T-helper 2 cell (primary cell): ENCODE measurements at places on chromosomes 7 and 10.

DNA sequence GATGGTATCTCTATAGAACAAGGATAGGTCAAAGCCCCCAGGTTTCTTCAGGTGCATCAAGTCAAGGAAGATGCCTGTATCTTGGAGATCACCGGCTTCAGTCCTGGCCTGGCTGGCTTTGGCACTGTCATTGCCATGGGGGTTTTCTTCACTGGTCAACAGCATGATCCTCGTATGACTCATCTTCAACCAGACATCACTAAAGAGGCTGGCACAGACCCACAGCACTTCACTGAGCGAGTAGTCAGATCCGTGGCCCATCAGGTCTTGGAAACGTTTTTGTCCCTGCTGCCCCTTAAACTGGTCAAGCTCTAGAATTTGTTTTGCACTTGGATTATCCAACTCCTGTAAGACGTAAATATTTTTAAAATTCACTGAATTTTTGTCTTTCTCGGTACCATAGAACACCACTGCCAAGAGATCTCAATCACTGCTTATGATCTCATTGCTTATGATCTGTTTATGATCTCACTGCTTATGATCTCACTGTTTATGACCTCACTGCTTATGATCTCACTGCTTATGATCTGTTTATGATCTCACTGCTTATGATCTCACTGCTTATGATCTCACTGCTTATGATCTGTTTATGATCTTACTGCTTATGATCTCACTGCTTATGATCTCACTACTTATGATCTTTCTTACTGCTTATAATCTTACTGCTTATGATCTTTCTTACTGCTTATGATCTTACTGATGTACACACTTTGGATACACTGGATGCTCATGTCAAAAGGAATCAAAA lies 135.2 kb downstream of the CYP26A1 start:
- no peak for DNase-seq

GRCh38 chr7:106978425-106979420 lies 65.8 kb upstream of the PRKAR2B start:
- DNase-seq = no peak

- DNase-seq = no peak
Measured at GRCh38 chr10:24993237-24993958, 22.6 kb downstream of the ENKUR start.

GRCh38 chr7:28591725-28592349 lies 179.5 kb downstream of the CREB5 start:
- DNase-seq = no peak

DNA sequence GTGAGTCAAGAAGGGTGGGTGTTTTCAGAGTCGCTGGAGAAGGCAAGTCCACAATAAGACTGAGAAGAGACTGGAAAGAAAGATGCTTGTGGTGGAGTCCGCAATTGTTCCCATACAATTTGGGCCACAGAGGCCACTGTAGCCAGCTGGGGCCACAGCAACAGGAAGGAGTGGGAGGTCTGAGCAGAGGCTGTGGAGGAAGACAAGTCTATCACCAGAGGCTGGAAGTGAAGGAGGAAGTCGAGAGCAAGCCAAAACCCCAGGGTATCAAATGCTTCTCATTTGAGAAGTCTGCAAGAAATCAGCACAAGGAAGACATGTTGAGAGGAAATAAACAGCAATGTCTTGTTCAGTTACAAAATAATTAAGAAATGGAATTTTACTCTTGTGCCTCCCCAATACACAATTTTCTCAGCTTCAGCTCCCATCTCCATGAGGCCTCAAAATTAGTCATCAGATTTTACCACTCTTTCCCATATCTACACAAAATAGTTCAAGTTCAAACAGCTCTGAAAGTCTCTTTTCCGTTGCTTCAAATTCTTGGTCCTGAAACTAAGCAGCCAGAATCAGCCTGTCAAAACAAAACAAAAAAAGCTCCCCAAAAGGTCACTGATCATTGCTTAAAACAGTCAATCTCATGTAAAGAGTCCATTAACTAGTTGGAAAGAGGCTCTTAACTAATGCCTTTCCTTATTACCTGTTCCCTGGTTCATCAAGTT lies 31.6 kb downstream of the SLC16A12 start:
- DNase-seq = no peak

GRCh38 chr7:36742911-36743775 lies 18.8 kb upstream of the AOAH start:
- DNase-seq = no peak

GRCh38 chr10:118332948-118333710 lies 9.0 kb downstream of the FAM204A start:
- DNase-seq = no peak

DNA sequence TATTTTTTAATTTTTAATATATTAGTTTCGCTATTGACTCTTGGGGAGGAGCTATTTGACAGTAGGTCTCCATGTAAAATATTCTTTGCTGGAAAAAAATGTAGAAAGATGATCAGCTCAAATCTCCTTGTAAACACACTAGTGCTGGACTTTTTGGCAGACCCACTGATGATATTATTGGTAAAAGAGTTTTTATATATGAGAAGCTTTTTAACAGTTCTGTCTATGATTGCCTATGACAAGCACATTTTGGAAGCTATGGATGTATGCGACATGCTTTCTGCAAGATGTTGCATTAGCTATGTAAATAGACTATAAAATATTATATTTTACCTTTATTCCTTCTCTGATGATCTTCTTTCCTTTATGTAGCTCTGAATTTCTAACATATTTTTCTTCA lies 928.5 kb downstream of the DNAJB9 start:
- no peak for DNase-seq

GRCh38 chr7:32223071-32223650 lies 153.0 kb upstream of the PDE1C start:
- DNase-seq = no peak

DNA sequence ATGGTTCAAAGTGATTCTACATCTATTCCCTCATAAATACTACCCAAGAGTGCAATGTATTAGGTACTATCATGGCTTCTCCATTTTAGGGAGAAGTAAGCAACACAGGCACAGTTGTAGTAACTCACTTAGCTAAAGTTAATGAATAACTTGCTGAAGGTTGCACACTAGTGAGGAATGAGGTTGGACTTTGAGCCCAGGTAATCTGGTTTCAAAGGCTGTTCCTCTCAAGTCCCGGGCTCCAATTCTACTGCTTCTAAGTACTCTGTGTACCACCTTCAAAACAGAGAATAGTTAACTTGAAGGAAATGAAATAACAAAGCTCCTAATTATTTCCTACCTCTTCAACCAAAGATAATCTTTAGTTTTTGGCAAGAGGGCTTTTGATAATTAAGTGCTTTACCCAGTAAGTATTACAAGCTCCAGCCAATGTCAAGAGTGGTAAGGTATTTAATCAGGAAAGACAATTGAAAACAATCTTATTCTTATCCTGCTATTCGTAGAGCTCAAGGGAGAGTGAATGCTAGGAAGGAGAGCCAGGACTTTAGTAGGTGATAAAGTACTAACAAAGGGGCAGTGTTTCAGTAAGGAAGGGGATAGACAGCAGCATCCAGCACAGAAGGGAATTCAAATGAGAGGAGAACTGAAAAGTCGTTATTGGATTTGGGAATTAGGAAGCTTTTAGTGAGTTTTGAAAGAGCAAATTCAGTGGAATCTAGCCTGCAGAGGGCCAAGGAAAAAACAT lies 158.2 kb upstream of the PTPRZ1 start:
- DNase-seq = no peak

- no peak for DNase-seq
Measured at GRCh38 chr7:33649476-33650441, 255.6 kb upstream of the BMPER start.

DNA sequence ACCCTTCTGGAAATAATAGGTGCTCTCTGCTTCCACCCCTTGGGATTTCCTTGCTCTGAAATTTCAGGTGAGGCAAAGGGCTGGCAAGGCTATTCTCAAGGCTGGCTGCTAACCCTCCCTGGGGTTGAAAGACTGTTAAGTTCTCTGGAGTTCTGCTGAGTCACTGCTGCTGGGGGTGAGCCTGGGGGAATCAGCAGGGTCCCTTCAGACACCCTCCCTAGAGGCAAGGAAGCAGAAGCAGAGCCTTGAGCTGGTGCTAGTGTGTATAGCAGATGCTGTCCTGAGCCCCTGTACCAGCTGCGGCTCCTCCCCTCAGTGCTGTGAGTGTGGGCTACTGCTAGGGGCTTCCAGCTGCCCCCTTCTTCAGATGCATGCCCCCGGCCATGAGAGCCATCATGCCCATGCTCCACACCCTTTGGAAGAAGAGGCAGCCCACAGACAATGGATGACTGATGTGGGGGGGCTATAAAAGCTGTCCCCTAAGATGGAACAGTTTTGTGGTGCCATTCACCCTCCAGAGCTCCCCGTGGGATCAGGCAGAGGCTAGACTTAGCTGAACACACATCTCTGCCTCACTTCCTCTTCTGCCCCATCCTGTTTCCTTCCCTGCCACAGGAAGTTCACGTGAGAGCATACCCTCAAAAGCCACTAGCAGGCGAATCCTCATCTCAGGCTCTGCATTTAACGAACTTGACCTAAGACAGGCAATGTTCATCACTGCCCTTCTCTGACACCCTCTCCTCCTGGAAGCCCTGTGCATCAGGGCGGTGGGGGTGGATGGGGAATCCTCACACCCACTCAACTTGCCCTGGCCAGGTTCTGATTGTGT lies 91.8 kb downstream of the SH3PXD2A start:
- DNase-seq = no peak

DNA sequence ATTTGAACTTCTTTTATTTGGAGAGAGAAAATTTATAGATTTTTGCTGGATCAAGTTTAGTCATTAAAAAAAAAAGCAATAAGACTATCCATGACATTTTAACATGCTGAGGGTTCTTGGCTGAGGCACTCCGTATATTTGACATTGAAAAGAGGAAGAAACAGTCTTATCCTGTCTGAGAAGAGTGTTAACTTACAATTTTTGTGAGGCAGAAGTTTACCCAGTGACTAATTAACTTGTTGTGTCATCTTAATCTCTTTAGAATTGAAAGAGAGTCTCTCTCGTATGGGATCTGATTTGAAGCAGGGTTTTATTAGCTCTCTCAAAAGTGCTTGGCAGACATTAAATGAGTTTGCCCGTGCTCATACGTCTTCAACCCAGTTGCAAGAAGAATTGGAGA lies 39.3 kb downstream of the SEC23IP start:
- no peak for DNase-seq

GRCh38 chr7:29418056-29418455 lies 145.6 kb upstream of the PRR15 start:
- DNase-seq = no peak

- no peak for DNase-seq
Measured at GRCh38 chr10:43689618-43689954, 40.9 kb upstream of the ZNF32 start.

- no peak for DNase-seq
Measured at GRCh38 chr7:17362439-17363105, 64.1 kb downstream of the AHR start.

- DNase-seq = no peak
Measured at GRCh38 chr10:93186653-93187052, 113.0 kb downstream of the CYP26A1 start.

DNA sequence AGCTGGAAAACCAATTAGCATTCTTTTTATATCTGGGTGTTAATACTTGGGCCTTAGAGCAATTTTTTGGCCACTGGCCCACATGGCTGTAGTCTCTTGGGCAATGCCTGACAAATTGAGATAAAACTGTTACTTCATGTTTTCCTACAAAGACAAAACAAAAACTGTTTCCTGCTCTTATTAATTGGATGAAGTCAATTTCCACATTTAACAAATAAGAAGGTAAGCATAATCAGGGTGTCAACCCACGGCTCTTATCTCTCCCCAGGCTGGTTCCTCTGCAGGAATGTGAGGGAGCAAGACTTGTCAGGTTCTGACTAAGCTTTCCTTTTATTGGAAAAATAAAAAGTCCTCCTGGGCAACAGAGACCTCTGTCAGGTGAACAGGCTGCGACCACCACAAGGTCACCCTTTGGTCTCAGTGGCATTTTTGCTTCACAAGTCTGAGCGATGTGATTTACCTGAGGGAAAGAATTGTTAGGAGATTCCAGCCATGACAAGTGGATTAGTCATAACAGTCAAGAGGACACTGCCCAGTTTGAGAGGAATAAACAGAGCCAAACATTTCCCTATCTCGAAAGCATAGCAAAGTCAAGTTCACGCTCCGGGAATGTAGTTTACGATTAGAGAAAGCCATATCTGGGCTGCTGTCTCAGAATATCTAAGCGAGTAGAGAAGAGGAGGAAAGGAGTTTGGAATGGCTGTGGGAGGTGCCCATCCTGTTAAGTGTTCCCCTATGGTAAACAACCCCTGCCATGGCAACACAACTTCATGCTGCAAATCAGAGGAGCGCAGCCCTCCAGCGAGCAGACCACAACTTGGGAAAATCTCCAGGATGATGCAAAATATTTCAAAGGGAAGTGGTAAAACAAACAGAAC lies 144.4 kb downstream of the TES start:
- no peak for DNase-seq

GRCh38 chr10:100759331-100759730 lies 13.9 kb downstream of the PAX2 start:
- no peak for DNase-seq

- DNase-seq = no peak
Measured at GRCh38 chr7:98685541-98685940, 68.5 kb downstream of the NPTX2 start.

DNA sequence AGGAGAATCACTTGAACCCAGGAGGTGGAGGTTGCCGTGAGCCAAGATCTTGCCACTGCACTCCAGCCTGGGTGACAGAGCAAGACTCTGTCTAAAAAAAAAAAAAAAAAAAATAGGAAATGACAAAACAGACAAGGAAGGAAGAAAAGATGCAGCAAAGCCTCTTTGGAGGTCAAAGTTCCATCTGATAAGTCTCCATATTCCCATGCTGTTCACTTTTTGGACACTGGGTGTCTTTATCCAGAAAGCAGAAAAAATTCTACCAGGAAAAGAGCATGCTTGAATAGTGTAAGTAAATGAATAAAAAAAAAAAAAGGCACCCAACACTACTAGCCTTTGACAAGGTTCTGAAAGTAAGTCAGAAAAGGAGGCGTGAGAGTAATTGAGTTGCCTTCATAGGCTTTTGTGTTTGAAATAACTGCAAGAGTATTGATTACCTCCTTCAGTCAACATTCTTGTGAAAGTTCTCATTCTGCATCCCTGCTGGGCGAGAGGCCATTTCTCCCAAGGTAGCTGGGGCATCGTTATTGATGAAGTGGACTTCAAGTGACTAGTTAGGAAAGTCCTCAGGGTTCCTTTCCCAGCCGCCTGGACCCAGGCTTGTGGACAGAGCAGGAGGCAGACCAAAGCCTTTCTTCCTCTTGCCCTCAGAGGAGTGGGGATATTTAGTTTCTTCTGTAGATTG lies 133.3 kb upstream of the KIF5B start:
- no peak for DNase-seq

- no peak for DNase-seq
Measured at GRCh38 chr7:95963446-95963990, 191.2 kb downstream of the DYNC1I1 start.

- no peak for DNase-seq
Measured at GRCh38 chr7:464454-465401, 54.9 kb downstream of the PDGFA start.

DNA sequence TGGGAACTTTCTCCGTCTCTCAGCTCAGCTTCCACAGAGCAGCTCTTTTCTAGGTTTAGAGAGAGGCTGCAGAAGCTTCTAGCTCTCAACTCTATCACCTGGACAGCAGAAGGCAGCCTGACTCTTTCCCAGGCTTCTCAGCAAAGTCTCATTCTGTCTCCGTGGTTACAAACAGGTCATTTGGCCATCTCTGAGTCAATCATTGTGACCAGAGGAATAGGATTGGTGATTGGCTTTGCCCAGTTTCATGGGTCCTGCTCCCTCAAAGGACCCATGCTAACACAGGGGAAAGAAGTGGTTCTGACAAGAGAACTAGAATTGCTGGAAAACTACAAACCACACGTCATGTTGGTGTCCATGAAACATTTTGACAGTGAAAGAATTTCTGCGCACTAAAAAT lies 43.6 kb downstream of the PRR15 start:
- no peak for DNase-seq

GRCh38 chr10:129883029-129883428 lies 81.0 kb downstream of the EBF3 start:
- no peak for DNase-seq

- no peak for DNase-seq
Measured at GRCh38 chr7:98448766-98449165, 47.9 kb upstream of the BAIAP2L1 start.
